ENCODE measurements at places on chromosomes 16 and 17. TPM values are rescaled to one million over a fixed set of nuclear protein-coding genes. Genes with fewer than 3 reads are reported as not detected.

DNA sequence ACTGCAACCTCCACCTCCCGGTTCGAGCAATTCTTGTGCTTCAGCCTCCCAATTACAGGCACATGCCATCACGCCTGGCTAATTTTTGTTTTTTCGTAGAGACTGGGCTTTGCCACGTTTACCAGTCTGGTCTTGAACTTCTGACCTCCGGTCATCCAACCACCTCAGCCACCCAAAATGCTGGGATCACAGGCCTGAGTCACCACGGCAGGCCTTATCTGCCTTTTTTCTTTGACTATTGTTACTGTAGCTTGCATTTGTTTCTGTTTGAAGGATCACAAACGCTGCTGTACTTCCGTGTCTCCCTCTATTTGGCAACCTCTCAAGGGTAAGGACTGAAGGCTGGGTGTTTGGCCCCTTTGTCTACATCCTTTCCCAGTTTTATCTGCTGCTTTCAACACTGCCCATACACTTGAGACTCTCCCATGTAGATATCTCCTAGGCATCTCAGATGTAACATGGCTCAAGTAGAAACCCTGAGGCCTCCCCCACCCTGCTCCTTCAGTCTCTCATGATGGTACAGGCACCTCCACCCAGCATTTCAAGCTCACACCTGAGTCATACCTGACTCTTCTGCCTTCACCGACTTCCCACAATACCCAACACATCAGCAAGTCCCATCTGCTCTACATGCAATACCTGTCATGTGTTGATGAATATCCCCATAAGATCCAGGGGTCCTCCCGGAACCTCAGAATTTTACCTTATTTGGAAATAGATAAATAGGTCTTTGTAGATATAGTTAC, 219.0 kb downstream of the CPPED1 start:
- DNase-seq = no peak

SPHK1 gene
- total RNA-seq = 180 TPM

DNA sequence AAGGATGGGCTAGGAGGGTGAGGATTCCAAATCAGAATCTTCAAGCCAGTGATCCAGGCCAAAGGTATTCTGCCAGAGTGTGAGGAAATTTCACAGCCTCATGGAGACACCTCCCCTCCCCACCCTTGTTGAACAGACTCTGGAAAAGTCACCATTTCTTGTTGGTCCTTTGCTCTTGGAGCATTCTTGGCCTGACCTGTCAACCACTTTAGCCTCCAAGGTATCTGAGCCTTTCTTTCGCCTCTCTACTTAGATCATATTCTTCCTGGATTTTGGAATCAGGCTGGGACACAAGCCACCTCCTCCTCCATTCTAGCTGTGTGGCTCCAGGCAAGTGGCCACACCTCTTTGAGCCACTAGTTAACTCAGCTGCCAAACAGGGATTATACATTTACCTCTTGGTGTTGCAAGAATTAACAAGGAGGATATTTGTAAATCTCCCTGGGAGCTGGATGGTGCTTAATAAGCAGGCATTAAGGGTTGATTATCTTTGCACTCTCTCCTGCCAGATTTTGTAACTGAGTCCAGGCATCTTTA, 193.5 kb downstream of the WWOX start:
- DNase-seq = no peak

- DNase-seq = peak; percentile 11
These were observed 37.7 kb downstream of the DUSP14 start for GRCh38 chr17:37527249-37527851.

GRCh38 chr16:61595605-61596004, 440.6 kb downstream of the CDH8 start:
- no peak for DNase-seq

TBC1D3 gene
- total RNA-seq = not detected

- no peak for DNase-seq
These were observed 5.4 kb upstream of the CNGB1 start for GRCh38 chr16:57976331-57976796.

- no peak for DNase-seq
These were observed 19.1 kb downstream of the UNC13D start for GRCh38 chr17:75825149-75825552.

- peak; percentile 89 for DNase-seq
These were observed 46.6 kb upstream of the WSB1 start for GRCh38 chr17:27247071-27247957.

DNA sequence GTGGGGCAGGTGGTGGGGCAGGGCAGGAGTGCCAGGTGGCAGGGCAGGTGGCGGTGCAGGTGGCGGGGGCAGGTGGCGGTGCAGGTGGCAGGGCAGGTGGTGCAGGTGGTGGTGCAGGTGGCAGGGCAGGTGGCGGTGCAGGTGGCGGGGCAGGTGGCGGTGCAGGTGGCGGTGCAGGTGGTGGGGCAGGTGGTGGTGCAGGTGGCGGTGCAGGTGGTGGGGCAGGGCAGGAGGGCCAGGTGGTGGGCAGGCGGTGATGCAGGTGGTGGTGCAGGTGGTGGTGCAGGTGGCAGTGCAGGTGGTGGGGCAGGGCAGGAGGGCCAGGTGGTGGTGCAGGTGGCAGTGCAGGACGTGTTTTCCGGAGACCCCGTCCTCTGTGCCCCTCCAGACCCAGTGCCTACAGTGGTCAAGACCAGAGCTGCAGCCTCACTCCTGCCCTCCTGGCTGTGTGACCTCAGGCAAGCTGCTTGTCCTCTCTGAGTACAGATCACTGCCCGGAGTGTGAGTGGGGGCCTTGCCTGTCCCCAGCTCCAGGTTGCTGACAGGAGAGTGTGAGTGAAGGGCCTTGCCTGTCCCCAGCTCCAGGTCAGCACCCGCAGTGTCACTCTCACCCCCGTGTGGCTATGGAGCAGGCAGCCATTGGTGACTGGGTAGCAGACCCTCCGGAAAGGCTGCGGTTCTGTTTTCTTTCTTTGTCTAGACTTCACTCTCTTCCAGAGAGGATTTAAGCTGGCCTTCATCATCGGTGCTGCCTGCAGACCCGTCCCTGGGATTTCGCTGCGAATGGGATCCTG, 16.1 kb upstream of the NPTX1 start:
- DNase-seq = no peak

Data from pulmonary artery endothelial cell (primary cell).